Stimulated activated CD8-positive, alpha-beta memory T cell treated with anti-CD3 and anti-CD28 coated beads, Interleukin-15, amount 100 ng/mL, for 4 hours (primary cell): ENCODE measurements at places on chromosomes 2 and 18.

DNA sequence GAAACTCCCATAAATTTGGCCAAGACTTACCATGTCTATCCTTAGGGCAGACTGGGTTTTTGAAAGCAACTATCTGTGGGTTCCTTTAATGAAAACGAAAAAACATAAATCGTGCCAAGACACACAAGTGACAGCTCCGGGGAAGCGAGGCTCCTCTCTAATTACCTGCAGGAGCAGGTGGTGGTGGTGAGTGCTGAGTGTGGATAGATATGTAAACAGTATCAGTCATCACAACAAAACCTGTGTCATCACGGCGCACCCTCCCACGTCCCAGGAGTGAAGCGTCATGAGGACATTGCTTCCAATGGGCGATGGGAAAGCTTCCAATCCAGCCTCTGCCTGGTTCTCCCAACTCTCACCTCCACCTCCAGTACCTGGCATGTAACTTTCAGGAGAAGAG, 31.3 kb downstream of the ACKR3 start:
- DNase-seq = no peak

DNA sequence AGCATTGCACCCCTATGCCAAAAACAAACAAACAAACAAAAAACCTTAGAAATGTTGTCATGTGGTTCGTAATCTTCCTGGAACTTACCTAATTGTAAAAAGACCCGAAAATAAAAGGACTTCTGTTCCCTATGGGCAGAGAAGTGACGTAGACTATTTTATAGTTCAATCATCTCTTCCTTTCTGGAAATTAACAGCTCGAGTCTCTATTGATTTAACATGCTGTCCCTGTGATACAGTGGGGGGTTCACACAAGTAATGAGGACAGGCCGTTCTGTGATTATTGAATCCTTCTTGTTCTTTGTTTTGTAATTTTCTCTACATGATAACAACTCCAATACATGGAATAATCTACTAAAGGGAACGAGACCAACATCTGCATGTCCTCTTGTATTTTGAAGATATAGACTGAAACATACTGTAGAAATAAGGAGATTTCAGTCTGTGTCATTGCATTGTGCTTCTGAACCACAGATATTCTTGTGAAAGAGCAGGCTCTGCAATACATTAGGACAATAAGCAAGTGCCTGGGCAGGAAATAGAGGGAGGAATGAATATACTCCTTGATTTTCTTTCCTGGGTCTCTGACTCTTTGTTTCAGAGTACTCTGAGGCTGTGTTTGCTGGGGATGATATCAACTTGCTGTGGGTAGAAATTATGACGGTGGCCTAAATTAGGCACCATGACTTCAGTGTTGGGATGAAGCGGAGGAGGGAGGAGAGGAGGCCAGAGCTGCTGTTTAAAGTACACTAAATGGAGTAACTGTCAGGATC, 65.7 kb upstream of the PPM1B start:
- no peak for DNase-seq

GRCh38 chr18:76952747-76953146, 130.4 kb downstream of the ZNF236 start:
- DNase-seq = no peak

DNA sequence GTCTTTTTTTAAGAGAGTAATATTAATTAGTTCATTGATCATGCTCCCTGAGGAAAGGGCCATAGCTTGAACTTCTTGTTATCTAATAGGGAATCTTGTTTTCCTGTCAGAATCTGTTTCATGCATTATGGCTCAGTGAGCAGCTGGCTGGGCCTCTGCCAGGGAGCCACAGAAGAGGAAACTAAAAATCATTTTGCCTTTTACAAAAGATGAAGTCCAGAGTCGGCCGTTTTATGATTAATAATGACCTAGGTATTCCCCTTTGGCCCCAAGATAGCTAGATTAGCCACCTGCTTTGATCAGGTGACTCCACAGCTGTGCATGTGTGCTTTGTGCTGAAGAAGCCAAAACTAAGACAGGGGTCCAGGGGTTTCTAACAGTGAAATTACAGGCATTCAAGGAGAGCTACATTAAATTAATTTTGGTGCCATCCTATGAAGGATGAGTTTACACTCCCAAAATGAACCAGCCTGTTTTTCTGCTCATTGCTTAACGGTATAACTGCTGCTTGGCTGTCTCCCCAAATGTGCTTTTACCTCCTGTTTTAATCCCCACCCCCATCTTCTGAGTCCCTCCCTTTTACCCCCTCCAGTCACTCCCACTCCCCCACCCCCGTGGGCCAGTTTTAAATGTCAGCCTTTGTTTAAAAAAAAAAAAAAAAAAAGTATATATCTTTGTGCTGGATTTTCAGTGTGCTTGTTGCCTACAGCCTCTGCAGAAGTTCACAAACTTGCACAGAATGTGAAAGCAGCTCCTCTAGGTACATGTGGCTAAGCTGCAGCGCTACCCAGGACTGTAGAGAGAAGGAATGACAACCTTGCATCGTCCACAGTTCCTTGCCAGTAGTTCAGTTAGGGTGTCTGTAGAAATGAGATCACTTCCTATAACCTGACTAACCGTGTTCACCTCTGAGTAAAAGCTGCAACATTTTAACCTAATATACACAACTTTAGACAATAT, 93.1 kb downstream of the CABLES1 start:
- no peak for DNase-seq

DNA sequence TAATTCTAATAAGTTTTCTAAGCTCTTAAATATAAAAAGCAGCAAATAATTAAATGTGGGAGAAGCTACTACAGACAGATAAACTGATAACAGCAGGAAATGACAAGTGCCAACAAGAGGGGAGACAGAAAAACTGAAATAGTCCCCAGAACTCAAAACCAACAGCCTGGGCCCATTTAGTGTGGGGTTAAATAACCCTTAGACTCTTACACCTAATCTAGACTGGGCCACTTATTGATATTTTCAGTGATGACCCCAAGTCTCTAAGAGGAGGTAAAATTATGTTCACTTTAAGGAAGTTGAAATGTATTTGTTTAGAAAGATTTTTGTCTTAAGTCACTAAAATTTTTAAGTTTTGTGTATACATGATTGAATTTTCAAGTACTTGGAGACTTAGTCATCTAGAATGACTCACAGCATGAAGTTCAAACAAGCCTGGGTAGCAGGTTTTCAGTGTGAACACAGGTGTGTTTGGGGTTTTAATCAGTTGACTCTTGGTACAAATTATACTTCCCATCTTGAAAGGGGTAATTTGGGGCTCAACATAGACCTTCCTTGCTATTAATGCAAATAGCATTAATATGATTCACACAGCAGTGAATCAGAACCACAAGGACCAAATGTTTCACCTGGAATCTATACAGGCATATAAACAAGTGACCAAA, 54.9 kb upstream of the MYO3B start:
- no peak for DNase-seq
